Fibroblast of mammary gland (primary cell): ENCODE measurements at places on chromosomes 2 and 18.

GRCh38 chr2:54593249-54593648 lies 130.2 kb upstream of the EML6 start:
- DNase-seq, result no peak

- DNase-seq, result peak; percentile 40
Measured at GRCh38 chr18:73318739-73319479, 451.1 kb upstream of the NETO1 start.

DNA sequence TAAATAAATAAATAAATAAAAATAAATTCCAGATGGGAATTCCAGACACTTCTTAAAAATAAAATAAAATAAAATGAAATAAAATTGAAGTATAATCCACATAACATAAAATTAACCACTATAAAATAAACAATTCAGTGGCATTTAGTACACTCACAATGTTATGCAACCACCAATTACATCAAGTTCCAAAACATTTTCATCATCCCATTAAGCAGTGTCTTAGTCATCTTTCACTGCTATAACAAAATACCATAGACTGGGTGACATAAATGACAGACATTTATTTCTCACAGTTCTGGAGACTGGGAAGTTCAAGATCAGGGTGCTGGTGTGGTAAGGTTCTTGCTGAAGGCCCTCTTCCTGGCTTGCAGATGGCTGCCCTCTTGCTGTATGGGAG lies 22.6 kb upstream of the PROKR1 start:
- peak; percentile 31 for DNase-seq

- DNase-seq, result no peak
Measured at GRCh38 chr2:233075141-233075965, 15.2 kb downstream of the INPP5D start.

DNA sequence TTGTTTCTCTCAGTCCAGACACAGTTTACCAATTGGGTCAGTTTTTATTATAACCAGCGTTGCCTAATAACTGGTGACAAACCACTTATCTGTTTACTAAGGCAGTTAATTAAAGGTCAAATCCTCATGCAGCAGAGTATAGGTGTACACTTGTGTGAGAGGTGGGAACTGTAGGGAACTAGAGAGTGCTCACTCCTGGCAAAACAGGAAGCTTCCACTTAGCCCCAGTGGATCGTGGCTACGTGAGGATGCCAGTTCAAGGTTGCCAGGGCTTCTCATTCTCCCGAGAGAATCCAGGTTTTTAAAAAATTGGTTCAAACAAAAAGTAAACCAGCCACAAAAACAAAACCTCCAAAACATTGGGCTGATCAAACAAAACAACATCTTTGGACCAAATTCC lies 8.1 kb downstream of the CYBRD1 start:
- DNase-seq, result no peak

DNA sequence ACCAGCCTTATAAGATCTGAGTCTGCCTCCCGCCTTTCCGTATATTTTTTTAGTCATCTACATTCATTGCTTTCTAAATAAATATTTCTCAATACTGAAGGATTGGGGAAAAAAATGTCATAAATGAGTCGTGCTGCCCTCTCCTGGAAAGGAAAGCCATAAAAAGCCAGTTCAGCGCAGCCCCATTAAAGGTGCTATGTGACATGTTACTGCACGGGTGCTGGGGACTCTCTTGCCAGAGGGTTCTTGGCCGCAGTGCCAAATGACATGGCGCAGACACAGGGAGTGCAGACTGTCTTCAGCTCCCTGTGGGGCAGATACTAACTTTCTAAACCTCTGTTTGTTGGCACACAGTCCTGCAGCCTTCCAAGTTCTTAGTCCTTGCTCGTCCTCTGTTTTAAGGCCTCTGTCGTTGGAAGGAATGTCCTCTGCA lies 53.7 kb upstream of the MAP3K20 start:
- peak; percentile 55 for DNase-seq

DNA sequence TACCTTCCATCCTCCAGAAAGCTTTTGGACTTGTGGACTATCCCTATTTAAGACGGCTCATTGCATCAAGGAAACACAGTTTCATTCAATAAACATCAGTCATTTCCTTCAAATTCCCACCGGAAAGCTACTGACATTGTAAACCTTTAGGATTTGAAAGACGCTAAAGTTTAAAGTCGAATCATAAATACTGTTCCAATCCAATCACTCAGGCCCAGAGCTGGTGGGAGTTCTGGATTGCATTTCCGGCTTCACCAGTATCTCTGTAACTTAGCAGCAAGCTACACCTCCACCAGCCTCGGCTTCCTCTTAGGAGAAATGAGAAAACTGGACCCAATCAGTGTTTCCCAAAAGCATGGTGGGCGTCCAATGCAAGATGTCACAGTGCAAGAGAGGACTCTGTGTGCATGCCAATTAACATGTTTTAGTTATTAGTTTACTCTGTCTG lies 1.6 kb downstream of the WDFY1 start:
- DNase-seq, result peak; percentile 59

DNA sequence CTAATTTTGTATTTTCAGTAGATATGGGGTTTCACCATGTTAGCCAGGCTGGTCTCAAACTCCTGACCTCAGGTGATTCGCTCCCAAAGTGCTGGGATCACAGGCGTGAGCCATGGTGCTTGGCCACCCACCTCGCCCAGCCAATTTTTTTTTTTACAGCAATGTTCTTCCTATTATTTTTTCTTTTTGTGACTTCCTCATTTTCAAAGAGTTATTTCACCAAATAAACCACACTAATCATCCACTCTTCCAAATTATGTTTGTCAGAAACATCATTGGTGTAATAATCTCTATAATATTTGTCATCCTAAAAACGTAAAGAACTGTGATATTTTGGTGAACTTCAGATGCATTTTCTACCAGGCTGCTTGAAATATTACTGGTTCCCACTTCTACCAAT lies 16.3 kb upstream of the PDCL3 start:
- no peak for DNase-seq

DNA sequence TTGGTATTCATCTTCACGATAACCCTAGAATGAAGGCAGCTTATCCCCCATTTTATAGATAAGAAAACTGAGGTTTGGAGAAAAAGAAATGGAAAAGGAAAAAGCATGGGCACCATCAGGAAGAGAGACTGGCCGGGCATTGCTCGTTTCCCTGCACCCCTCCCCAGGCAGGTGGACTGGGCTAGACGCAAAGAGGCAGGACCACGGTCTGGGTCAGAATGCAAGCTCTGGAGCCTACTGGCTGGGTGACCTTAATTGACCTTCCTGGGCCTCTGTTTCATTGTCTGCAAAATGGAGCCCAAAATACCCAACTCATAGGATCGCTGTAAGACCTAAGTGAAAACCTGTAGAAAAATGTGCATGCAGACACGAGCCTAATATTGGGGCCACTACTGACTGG lies 135.3 kb upstream of the GLI2 start:
- DNase-seq, result no peak

DNA sequence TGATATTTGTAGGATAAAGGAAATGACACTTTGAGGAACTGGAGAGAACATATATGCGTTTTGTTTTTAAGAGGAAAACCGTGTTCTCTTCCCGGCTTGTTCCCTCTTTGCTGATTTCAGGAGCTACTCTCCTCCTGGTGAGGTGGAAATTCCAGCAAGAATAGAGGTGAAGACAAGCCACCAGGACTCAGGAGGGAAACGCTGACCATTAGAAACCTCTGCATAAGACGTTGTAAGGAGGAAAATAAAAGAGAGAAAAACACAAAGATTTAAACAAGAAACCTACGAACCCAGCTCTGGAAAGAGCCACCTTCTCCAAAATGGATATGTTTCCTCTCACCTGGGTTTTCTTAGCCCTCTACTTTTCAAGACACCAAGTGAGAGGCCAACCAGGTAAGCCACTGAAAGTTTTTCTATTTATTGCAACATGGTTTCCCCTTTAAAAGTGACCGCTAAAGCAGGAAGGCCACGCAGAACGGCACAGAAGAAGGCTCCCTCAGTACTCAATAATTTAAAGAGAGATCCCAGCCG lies 735 bp downstream of the NRP2 start:
- no peak for DNase-seq

DNA sequence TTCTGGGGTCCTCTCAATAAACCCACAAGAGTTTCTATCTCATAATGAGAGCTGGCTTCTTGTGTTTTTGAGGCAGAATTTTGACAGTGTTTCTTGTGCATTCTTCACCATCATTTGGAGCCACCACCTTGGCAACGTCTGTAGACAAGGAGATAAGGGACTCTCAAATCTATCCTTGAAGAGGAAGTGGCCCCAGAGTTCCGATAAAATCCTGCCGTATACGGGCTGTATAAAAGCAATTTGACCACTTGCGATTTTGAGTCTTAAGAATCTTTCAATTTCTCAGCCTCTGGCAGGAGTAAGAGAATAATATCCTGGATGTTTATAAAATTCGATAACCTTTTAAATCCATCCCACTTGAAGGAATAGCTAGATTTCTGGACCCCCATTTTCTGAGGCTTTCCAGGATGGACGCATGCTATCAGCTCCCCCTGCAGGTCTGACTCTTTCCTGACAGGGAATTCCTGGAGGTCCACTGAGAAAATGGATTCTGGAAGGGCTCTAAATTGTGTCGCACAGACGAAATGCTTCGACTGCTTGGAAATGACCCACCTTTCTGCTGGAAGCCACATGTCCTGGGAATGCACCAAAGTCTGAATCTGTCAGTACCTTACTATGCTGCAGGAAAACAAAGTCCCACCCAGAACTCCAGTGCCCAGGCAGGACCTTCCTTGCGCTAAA lies 54.1 kb downstream of the E2F6 start:
- DNase-seq, result peak; percentile 54
